ENCODE measurements at places on chromosomes 3 and 15.

DNA sequence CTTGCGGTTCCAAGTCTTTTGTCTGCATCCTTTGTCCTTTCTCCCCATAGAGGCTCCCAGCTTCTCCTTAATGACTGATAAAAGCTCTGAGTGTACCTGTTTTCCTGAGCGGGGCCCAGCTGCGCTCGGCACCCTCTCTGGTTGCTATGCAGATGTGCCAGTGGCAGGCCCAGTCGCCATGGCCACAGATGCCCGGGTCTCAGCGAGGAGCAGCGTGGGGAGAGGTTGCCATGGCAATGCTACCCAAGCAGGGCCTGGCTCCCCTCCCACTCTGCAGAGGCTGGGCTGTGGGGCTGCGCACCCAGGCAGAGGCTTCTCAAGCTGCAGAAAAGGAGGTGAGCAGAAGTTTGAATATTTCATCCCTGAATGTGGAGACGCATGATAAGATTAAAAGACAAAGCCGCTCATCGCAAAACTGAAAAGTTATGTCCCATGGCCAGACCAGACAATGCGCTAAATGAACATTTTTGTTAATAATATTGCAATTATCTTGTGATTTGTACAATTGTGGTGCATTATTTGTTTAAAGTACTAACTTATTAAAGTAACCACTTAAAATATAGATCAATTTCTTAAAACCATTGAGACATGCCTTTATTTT lies 66.1 kb downstream of the TPRA1 start:
- no peak for DNase-seq

- no peak for DNase-seq
Measured at GRCh38 chr15:41464889-41465580, 28.6 kb upstream of the ITPKA start.

- no peak for DNase-seq
Measured at GRCh38 chr3:126256251-126256650, 75.9 kb upstream of the ALDH1L1 start.

GRCh38 chr3:193702967-193703366 lies 110.0 kb downstream of the OPA1 start:
- no peak for DNase-seq

DNA sequence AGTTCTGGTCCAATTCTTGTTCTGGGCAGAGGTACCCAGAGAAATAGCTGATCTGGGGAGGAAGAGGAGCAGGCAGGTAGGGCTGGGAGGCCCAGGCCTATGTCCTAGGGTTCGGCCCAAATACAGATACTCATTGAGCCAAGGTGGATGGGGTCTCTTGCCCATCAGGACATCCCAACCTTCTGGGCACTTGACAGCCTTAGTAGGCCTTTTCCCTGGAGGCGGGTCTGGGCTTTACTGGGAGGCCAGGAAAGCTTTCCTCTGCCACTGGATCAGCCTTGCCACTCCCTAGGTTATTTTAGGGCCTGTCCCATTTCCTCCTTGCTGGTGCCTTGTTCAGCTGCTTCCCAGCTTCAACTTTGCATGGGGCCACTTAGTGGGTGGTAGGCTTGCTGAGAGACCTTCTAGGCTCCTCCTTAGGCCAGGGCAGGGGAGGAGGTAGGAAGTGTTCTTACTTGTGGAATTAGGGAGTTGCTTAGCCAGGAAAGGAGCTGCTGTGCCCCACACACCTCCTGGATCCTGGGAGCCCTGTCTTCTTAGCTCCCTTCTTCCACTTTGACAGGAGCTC lies 9.7 kb downstream of the TEX264 start:
- DNase-seq, result no peak

DNA sequence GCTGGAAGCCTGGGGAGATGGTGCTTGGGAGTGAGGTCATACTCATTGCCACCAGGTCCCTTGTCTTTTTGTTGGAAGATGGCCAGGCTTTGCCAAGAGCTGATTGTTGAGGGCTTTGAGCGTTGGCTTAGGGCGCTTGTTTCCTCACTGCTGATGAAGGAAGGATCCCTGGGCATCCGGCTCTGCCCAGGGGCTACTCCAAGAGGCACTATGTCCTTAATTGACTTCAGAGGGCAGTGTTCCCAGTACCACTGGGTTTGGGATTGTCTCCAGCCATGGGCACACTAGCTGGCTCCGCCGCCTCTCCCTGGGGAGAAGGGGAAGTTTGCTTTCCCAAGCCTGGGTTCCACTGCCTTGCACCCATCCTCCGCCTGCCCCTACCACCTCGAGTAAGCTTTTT lies 57.2 kb upstream of the RGMA start:
- DNase-seq, result no peak

DNA sequence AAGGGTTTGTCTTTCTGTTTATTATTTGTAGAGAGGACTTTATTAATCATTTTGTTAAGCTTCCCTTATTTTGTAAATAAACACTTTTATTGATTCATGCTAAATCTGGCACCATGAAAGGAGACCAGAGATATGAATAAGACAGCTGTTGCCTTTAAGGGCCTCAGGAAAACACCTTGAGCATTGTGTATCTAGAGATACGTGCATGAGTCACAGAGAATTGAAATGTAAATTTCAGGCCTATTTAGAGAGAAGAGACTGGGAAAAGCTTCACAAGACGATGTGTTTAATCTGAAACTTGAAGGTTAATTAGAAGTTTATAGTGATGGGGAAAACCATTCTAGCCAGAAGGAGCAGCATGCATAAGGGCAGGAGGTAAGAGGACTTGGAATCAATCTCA lies 28.6 kb upstream of the UTS2B start:
- no peak for DNase-seq

- DNase-seq, result no peak
Measured at GRCh38 chr3:26425076-26425475, 197.5 kb upstream of the LRRC3B start.

GRCh38 chr15:70963199-70963598 lies 70.6 kb downstream of the LRRC49 start:
- no peak for DNase-seq

DNA sequence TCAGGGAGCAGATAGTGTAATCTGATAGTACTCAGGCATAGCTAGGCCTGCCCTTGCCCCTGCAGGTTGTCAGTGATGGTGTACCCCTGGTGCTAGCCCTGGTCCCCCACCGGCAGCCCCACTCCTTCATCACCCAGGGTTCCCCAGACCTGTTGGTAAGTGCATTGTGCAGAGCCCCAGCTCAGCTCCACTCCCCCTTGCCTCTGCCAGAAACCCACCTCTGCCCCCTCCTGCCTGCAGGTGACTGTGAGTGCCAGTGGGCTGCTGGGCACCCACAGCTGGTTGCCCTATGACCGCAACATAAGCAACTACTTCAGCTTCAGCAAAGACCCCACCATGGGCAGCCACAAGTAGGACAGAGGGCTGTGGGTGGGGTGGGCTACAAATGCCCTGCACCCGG lies 27.5 kb downstream of the NBEAL2 start:
- no peak for DNase-seq

DNA sequence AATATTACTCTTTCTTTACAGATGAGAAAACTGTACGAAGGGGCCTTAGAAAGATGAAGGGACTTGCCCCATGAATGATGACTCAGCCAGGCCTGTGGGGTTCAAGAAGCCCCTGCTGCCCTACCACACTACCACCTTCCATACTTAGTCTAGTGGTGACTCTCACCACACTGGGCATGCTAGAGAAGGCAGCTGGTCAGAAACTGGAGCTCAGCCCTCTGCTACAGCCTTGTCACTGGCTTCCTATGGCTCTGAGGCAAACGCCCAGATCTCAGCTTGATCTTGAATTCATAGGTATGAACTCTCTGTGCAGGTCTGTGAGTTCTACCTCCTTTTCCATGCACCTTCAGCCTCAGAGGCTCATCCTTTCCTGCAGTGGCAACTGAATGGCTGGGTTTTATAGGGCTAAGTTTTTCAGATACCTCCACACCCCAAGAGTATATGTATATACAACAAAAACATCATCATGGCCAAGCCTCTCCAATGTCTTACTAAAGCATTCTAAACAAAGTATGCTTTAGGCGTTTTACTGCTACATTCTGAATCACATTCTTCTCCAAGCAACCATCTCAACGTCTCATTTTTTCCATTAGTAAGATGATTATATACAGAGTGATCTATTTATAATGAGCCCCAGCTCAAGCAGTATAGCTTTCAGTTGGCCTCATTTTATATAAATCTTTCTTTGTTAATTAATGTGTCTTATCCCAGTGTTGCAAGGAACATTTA lies 234.1 kb downstream of the GREM1 start:
- DNase-seq, result no peak

GRCh38 chr3:100141586-100141985 lies 27.3 kb upstream of the FILIP1L start:
- DNase-seq, result no peak

DNA sequence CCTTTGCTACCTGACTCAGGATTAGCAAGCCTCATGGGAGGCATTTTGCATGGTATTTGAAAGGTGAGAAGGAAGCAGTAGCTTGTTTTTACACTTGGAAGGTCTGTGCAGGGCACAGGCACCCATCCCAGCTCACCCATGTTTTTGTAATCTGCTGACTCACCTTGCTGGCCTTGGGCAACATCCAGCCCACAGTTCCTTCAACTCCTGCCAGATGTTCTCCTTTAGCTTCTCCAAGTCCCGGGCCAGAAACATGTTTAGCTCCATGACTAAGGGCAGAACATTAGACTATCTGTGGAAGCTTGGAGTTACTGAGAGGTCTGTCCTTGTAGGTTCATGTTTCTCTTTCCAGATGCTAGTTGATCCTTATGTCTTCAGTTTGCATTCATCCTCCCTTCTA lies 12.4 kb upstream of the ZNF770 start:
- no peak for DNase-seq

- no peak for DNase-seq
Measured at GRCh38 chr3:117532268-117532667, 822.7 kb downstream of the TUSC7 start.

- DNase-seq, result no peak
Measured at GRCh38 chr3:29463304-29463703, 182.4 kb downstream of the RBMS3 start.

DNA sequence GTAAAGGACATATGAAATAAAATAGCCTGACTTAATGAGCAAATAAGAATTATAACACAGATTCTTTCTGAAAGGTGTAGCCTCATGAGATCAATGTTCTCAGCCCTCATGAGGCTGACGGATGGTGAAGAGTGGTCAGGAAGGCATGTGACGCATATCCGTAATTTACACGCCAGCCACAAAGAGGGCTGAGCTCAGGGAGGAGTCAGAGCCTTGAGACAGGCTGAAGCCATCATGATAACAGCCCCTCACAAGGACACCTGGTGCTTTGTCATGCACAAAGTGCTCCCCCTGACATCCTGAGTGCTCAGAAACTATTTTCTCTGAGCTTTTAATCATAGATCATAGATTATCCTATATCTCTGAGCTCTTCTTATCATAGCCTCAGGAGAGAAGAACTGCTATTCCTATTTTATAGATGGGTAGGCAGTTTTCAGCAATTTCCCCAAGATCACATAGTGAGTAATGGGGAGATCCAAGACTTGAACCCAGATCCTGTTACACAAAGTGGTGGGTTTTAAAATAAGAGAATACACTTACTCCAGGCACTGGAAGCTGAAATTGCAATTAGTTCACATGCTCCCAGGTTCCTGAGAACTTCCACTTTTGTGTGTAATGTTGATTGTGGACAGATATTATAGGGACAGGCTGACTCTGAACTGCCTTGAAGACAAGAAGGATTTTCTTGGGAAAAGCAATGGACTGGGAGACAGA lies 267.1 kb downstream of the RPLP1 start:
- DNase-seq, result peak; percentile 47

GRCh38 chr3:38551026-38551832 lies 55.1 kb downstream of the EXOG start:
- DNase-seq, result no peak

DNA sequence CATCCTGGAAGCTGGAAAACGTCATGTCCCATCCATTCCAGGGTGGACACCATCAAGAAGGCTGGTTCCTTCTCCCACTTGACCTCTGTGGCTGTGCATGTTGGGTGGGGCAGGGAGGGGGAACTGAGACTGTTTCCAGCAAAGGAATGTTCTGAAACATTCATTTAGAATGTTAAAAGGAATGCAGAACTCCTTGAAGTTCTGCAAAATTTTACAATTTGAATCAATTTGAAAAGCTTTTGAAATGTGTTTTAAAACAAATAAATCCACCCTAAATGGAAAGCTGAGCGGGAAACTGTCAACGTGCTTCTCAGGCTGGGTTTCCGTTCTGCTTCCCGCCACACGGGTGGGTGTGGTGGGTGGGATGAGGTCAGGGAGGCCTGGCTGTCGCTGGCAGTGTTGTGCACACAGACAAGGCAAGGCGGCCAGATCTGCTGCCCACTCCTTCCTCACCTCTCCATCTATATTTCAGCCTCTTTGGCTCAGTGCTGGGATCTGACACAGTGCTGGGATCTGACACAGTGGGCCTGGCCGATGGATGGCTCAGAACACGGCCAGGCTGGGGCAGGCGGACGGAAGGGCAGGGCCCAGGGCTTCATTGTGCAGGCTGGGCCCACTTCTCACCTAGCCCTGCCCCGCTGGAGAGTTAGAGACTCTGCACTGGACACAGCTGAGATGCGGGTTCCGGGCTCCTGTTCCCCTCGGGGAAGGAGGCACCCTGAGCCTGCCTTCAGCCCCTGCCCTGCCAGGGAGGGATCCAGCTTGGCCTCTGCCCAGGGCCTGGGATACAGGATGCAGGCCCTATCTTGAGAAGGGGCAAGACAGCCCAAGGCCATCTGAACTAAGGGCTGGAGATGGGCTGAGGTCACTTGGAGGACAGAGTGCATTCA lies 110.4 kb downstream of the TMEM266 start:
- DNase-seq, result no peak

GRCh38 chr3:111923806-111924205 lies 55.0 kb upstream of the ABHD10 start:
- DNase-seq, result no peak

- DNase-seq, result no peak
Measured at GRCh38 chr15:100147828-100148227, 193.9 kb downstream of the ADAMTS17 start.

- DNase-seq, result no peak
Measured at GRCh38 chr3:184237211-184237610, 7.8 kb downstream of the VWA5B2 start.

DNA sequence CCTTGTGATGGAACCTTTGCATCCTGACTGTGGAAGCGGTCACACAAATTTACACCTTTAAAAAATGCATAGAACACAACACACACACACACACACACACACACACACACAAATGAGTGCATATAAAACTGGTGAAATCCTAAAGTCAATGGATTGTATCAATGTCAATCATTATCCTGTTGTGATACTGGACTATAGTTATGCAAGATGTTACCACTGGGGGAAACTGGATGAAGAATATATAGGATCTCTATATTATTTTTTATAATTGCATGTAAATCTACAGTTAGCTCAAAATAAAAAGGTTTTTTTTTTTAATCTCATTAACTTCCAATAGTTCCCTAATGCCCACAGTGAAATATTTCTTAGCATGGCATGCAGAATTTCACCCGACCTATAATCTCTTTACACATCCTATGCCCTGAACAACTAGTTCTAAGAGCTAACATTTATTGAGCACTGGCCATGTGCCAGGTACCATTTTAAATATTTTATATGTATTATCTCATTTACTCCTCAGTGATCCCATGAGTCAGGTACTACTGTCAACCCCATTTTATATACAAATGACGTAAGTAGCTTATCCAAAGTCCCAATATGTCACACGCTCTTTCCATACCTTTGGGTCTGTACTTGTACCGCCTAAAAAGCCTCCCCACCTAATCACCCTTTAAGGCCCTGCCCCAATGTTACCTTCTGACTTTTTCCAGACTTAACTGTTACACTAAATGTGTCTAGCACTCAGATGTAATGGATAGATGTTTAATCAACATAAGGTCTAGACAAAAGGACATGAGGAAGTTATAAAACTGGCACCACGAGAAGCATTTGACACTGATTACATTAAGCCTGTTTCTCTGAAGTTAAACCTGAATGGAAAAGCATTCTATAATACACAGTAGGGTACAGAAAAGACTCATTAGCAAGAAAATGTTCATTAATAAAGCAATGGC lies 5.5 kb downstream of the ABCC5 start:
- DNase-seq, result no peak

GRCh38 chr3:183148056-183148455 lies 14.5 kb downstream of the LAMP3 start:
- DNase-seq, result no peak

All from stimulated activated CD8-positive, alpha-beta memory T cell treated with anti-CD3 and anti-CD28 coated beads, Interleukin-7, amount 100 ng/mL, for 1 hour (primary cell).